ENCODE measurements at places on chromosomes 2 and 18.

- DNase-seq: no peak
Measured at GRCh38 chr2:222942977-222943376, 82.1 kb downstream of the ACSL3 start.

GRCh38 chr2:39739386-39739785 is 39.7 kb downstream of the THUMPD2 start:
- no peak for DNase-seq

GRCh38 chr2:66080127-66080526 is 354.8 kb upstream of the MEIS1 start:
- DNase-seq: no peak

- DNase-seq: no peak
Measured at GRCh38 chr2:23460993-23461392, 76.0 kb downstream of the KLHL29 start.

DNA sequence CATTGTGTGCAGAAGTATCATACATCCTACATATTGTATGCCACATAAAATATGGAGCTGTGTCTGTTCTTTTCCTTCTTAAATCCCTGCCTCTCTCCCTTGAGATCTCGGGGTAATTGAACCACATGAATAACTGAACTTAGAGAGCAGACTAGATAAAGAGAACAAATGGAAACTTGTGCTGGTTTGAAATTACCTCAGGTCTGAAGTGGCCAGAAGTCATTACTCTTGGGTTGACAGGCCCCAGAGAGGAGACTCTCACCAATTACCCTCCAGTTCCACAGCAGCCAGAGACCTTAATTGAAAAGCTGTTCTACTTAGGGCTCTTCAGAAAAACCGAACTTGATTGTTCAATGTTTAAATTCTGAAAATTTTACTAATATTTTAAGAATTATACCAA is 5.0 kb upstream of the ADAM17 start:
- no peak for DNase-seq

DNA sequence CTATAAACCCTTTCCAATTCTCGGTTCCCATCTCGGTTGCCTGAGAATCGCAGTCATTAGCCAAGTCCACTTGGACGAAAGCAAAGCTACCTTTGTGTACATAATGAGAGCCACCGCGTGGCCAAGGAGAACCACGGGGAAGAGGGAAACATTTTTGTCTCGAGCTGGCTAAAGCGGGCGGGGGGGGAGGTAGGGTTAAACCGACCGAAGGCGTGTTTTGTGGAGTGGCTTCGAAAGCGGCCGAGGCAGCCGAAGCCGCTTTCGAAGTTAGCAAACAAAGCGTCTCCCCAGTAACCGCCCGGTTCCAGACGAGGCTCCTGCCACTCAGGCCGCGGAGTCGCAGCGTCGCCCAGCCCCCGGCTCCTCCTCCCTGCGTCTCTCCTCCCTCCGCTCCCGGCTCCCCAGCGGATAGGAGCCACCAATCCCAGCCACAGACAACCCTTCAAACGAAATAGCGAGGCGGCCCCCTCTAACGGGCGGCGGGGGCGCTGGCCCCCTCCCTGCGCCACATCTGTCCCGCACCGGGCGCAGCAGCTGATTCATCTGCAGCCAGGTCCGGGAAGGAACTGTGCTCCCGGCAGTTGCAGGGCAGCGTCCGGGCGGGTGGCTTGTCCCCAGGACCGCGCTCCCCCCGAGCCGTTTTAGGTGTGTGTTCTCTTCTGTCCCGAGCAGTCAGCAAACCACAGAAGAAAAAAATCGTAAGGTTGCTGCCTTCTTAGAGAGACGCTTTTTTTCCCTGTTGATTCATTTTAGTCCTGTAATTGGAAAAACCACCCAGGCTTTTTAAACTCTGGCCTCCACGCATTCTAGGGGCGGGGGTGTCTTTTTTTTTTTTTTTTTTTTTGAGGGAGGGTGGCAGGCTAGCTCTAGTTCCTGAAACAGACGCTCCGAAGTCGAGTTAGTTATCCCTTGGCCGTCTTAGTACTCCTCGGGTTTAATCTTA is 1.8 kb upstream of the TGIF1 start:
- peak; percentile 99 for DNase-seq

- no peak for DNase-seq
Measured at GRCh38 chr2:54845094-54845493, 121.6 kb downstream of the EML6 start.

DNA sequence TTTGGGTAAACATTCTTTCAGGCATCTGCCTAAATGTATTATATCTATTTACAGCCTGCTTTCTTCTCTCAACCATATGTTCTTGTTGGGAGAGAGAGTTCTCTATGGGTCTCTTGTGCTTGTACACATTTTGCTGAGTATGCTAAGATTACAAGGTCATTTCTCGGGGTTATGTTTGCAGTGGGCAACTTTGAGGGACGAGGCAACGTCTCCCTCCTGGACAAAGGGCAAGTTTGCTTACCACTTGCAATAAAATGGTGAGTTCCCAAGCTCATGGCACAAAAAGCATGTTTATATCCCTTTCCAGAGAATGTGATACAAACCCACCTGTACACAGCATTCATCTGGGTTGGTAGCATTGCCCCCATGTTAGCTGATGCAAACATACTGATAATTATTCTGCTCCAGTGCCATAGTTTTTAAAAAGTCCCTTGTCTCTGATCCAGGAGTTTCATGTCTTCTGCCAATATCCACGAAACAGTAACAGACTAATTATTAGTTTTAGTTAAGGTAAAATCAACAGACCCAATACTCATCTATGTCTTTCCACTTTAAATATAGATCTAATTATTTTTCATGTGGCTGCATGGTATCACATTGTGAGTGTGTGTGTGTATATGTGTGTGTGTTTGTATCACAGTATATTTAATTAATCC is 84.2 kb upstream of the MAPK4 start:
- no peak for DNase-seq

DNA sequence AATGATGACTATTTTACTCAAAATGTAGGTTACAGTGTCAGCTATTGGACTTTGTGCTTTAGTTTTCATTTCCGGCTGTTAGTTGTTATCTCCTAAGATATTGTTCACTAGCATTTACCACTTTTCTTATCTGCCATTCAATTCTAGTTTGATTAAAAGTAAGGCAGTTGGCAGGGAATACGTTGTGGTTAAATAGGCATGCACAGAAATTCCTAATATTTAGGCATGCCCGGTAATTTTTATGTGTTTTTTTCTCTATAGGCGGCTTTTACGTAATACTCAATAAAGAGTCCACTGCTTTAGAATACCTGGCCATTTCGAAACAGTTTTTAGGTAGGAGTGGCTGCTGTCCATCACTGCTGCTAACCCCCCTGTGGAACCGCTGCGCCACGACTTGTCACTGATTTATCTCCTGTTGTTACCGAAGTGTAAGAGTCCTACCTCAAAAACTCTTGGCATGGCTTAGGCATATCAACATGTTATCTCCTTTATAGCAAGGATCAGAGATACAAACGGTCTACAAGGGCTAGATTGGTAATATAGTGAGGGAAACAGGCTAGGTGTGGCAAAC is 39.5 kb downstream of the BABAM2 start:
- no peak for DNase-seq

- no peak for DNase-seq
Measured at GRCh38 chr2:6934758-6935651, 17.8 kb downstream of the RNF144A start.

- no peak for DNase-seq
Measured at GRCh38 chr2:217314021-217314460, 454.2 kb upstream of the TNP1 start.

GRCh38 chr18:61870151-61870550 is 22.7 kb downstream of the RNF152 start:
- no peak for DNase-seq
